ENCODE measurements at places on chromosomes 13 and 19.

GRCh38 chr13:41694545-41695301 lies 237.4 kb downstream of the RGCC start:
- peak; percentile 64 for DNase-seq

- DNase-seq, result peak; percentile 72
Measured at GRCh38 chr19:33521480-33522370, at the start of gene PEPD. PEPD (minus strand) TSS chr19:33521791; CDS start chr19:33521760, 31 bp downstream.

DNA sequence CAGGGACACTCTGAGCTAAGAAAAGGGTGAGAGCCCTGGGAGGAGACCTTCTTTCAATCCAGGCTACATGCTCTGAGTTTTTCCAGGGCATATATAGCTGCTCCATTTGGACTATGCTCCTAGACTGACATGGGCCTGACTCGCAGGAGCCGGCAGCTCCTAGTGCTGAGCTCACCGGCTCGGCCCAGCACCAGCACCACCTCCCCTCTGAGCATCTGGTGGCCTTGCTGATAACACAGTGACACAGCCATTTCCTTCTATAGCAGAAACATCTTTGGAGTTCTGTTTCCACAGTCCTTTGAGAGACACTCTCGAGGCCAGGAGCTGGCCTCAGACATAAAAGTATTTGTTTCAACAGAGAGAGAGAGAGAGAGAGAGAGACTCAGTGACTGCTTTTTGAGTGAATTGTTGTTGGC lies 184.9 kb downstream of the TM9SF2 start:
- no peak for DNase-seq

DNA sequence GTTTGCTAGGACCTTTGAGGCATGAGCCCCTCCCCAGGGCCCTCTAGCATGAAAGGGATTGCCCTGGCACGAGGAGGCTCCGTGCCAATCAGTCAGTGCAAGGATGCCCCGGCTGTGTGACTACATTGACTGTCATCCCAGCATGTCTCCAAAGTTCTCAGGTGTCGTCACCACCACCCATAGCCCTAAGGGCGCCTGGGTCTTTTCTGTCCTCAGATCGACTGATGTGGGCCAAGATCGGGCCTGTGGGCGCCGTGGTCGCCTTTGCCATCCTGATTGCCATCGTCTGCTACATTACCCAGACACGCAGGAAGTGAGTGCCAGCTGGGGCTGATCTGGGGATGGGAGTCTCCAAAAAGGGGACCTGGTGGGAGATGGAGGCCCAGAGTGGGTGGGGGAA lies 18.4 kb downstream of the MAG start:
- no peak for DNase-seq

GRCh38 chr19:30522341-30522740 lies 150.2 kb downstream of the ZNF536 start:
- DNase-seq, result no peak

- DNase-seq, result no peak
Measured at GRCh38 chr13:107680115-107680514, 535.2 kb downstream of the LIG4 start.

GRCh38 chr13:74871369-74872070 lies 610.4 kb downstream of the TBC1D4 start:
- DNase-seq, result peak; percentile 55

DNA sequence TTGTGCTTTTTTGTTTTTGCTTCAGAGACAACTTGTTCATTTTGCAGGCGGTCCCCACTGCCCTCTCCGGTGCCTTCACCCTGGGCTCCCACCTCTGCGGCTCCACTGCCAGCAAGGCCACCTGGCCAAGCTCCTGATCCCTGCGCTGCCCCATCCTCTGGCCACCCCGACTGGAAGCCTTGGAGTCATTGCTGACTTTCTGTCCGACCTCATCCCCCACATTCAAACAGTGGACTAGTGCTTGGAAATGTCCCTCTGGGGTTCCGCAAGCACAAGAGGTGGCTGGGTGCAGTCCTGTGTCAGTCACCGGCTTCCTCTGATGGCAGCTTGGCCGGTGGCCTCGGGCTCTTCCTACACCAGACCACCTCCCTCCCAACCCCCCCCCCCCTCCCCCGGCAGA lies 17.0 kb downstream of the IL17D start:
- no peak for DNase-seq

DNA sequence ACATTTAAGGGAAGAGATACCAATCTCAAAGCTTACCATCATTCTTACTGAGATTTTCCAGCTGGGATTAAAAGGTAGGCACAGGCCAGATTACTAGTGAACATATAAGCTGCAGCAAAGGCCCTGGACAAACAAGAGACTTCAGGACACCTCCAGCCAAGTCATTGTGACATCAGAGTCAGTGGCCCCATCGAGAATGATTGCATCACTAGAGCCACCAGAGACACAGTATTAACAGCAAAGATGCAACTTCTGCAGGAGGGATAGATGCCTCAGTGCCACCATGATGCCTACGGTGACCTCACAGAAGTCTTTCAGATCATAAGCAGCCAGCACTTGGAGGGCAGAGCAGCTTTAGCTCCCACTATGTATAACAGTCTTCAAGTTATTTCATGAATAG lies 8.6 kb downstream of the RUBCNL start:
- DNase-seq, result no peak

GRCh38 chr13:110442930-110443621 lies 118.4 kb downstream of the RAB20 start:
- DNase-seq, result no peak

DNA sequence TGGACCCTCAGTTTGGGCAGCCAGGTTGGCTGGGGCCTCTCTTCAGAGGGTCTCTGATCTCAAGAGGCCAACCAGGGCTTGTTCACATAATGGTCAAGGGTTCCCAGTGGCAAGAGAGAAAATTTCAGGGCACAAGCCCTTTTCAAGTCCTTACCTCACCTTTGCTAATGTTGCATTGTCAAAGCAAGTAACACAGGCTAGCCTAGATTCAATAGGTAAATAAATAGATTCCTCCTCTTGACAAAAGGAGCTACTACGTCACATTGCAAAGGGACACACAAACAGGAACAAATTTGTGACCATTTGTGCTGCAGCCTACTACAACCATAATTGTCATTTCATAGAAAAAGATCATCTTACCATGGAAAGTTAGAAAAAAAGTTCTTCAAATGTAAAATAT lies 33.9 kb upstream of the FRY start:
- no peak for DNase-seq

DNA sequence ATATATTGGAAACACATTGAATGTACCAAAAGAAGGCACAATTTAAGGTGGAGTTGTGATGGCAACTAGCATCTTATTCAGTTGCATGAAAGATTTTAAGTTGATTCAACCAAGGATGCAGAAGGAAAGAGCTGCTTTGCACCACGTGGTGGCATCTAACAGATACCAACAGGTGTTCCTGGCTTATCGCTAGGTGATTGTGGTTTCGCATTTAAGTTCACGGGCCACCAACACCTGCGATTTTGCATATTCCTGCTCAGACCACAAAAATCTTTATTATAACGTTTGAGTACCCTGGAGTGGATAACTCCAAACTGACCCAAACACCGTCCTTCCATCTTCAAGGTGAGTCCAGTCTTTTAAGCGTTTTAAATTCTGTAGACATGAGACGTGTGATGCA lies 45.3 kb downstream of the RGCC start:
- no peak for DNase-seq

DNA sequence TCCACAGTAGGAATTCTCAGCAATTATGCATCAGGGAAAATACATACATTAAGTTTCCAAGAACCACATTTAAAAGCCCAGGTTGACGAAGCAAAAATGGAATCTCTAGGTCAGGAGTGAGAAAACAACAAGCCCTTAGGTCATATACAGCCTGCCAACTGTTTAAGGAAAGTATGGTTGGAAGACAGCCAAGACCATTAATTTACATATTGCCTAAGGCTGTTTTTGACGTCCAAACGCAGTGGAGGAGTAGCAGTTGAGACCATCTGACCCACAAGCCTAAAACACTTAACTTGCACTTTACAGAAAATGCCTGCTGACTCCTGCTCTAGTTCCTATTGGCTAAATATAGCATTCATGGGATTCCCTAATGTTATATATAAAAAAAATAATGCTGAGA lies 299.0 kb downstream of the ITGBL1 start:
- DNase-seq, result no peak

DNA sequence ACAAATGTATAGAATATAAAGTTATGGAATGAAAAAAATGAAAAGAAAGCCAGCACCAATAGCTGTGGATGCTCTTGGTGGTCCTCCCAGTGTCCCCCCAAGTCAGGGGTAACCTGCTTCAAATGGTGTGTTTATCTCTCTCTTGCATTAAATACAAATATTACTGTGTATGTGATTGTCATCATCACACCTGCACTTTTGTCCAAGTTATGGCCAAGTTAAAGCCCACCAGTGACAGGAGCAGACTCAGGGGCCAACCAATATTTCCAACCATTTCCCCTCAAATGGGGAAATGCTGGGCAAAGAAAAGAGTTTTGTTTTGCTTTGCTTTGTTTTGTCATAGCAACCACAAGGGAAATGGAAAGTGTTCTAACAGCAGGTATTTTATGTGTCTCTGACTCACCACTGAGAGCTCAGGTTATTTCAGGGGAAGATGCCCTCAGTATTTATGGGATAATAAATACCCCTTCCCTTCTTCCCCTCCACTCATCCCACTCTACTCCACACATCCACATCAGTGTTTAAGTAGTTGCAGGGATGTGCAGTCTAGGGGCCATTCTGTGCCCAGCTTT lies 133.6 kb downstream of the COL4A1 start:
- DNase-seq, result no peak

GRCh38 chr19:48859711-48860572 lies 8.5 kb downstream of the PLEKHA4 start:
- no peak for DNase-seq

DNA sequence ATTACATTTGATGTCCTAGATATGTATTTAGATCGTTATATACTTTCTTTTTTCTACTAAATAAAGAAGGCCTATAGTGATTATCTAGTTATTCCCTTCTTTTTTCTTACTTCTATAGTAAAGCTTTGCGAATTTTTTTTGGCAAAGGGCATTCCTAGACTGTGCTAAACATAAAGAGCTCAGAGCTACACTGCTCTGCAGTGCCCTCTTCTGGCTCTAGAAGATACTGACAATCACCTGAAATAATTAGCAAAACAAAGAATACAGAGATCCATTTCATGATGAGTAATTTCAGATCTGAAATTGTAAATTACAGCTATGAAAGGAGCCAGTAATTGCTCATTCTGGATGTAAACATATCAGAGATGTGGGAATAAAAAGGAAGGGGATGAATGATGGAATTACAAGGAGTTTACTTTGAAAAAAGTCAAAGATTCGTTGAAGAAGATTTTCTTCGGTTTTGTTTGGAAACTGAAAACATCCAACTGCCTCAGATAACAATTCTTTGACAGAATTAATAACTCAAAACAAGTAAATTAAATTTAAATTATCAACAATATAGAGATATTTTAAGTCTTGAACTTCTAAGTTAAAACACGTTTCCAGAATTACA lies 288.5 kb downstream of the NALCN start:
- DNase-seq, result no peak

DNA sequence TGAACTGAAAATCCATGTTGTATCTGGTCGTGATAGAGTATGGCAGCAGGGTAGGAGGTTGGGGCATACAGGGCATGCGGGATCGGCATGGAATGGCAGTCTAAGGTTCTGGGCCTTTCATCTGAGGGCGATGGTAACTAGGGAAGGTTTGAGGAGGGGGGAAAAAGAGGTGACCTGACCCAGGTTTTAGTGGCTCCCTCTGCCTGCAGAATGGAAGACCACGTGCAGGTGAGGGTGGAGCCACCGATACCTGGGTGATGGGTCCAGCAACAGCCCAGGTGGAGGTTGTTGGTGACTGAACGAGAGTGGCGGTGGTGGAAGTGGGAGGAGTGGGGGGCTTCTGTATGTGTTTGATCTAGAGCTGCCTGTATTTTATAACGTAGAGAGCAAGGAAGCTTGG lies 3.8 kb downstream of the ZNF749 start:
- DNase-seq, result no peak

- DNase-seq, result no peak
Measured at GRCh38 chr19:56980906-56981305, 138.9 kb upstream of the USP29 start.

DNA sequence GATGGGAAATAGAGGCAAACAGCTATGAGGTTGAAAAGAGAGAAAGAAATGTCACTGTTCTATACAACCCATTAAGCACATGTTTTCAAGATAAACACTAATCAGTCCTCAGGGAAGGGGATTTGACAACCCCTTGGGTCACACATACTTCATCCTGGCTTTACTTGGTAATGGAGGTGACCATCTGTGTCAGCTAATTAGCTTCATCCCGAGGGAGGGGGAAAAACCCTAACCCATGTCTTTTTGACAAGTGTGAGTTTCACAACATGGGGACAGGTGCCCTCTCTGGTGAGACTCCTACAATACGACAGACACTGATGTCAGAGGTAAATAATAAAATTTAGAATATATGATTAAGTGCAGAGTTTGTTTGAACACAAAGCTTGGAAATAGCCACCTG lies 43.1 kb downstream of the ZNF611 start:
- no peak for DNase-seq

- no peak for DNase-seq
Measured at GRCh38 chr13:50810998-50811397, 32.5 kb downstream of the DLEU7 start.

GRCh38 chr19:41991025-41991424 lies 3.0 kb downstream of the ATP1A3 start:
- DNase-seq, result no peak

GRCh38 chr13:110882972-110883371 lies 31.9 kb downstream of the ANKRD10 start:
- DNase-seq, result no peak

DNA sequence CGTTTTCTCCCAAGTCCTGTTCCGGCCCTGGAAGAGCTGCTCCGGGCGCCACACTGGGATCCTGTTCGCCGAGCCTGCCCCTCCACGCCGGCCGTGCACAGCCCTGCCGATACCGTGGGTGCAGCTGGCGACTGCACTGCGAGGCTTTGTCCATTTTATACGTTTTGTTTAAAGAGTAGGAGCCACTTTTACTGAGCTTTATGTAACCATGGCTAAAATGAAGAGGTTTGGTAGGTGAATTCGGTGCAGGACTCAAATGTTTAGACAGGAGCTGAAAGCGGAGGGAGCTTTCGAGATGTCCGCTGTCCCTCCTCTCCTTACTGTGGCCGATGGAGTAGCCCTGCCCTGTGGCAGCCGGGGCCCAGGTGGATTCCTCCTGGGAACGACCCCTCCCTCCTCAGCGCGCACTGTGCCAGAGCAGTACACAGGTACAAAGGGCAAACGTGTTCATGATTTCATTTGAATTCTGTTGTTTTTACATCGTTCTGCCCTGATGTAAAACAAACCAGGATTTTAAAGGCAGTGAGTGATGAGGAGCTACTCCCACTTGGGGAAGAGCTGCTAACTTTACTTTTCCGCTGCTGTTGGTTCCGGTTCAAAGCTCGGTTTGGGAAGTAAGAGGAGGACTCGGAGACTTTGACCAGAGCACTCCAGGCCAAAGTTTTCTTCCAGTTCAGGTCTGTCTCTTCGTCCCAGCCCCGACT lies 1.7 kb downstream of the COL4A2 start:
- no peak for DNase-seq

Measured in urinary bladder (tissue), 4 donors.